HFFc6 (cell line): ENCODE measurements at places on chromosomes 13 and 19.

- peak; percentile 35 for DNase-seq
Observed at GRCh38 chr19:49786376-49786820, 19.6 kb downstream of the AP2A1 start.

- no peak for DNase-seq
Observed at GRCh38 chr19:1161716-1162115, 12.4 kb downstream of the SBNO2 start.

- DNase-seq: no peak
Observed at GRCh38 chr19:1655131-1655981, 2.9 kb upstream of the TCF3 start.

GRCh38 chr13:53182724-53183123 lies 154.1 kb downstream of the OLFM4 start:
- DNase-seq: no peak

DNA sequence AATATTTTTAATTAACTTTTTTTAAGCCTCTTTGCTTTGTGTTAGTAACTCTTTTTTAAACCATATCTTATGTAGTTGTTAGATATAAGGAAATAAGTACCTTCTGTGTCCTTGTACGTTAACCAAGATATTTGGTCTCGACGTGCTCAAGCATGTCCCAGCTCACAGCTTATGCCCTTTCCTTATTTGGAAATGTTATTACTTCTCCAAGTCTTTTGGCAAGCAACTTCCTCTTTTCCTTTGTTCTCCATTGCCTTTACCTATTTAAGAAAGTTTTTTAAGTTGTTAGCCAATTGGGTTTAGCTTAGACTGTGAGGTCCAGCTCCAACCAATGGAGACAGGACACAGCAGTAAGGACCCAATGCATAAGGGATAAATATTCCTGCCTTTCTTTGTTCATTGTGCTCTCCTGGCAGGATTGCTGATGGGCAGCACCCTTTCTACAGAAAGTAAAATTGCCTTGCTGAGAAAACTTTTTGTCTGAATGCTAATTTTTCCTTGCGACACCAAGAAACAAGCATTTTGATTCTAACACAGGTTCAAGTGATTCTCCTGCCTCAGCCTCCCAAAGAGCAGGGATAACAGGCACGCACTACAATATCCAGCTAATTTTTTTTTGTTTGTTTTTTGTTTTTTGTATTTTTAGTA lies 5.2 kb downstream of the DKKL1 start:
- DNase-seq: no peak
